Daoy (cell line): ENCODE measurements at places on chromosomes 1 and 21. TPM values are rescaled to one million over a fixed set of nuclear protein-coding genes. Genes with fewer than 3 reads are reported as not detected.

DNA sequence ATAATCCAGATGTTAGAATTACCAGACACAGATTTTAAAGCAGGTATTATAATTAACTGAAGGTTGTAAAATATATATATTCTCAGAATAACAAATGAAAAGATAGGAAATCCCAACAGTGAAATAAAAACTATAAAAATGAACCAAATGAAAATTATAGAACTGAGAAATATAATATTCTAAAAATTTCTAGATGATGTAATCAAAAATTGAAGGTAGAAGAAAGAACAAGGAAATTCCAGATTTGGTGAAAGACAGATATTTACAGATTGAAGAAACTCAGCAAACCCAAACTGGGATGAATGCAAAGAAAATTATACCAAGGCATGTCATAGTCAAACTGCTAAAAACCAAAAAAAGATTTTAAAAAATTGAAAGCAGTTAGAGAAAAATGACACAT lies 729.4 kb downstream of the MATN1 start:
- DNase-seq: no peak

Gene DTL
- 28.7 and 37.0 TPM in 2 replicates for total RNA-seq

Gene C4BPA
- not detected in 2 replicates for total RNA-seq

DNA sequence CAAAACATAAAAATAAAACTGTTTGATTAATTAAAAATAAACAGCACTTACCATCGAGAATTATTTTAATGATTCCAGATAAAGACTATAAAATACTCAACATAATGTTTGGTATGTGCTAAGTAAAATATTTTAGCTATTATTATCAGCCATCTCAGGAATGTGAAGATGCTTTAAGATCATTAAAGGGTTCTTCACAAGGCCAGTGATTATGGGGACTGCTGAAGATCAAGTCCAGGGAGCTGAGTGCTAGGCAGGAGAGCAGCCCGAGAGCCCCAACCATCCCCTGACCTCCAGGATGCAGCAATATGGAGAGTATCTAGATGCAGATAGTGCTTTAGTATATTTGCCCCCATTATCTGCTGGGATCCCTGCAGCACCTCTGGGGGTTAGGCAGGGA lies 4.6 kb upstream of the TACSTD2 start:
- no peak for DNase-seq

GRCh38 chr1:201827321-201828216 lies 1.4 kb upstream of the IPO9 start:
- DNase-seq: no peak

DNA sequence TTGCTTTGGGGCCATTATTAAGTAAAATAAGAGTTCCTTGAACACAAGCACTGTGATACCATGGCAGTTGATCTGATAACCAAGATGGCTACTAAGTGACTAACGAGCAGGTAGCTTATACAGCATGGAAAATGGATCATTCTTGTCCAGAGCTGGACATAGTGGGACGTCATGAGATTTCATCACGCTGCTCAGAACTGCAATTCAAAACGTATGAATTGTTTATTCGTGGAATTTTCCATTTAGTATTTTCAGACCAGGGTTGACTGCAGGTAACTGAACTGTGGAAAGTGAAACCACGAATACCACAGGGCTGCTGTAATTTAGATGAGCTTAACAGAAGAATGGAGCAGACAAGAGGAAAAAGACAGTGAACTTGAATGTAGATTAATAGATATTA lies 38.9 kb downstream of the CCDC18 start:
- no peak for DNase-seq

Gene LCE1F
- not detected in 2 replicates for total RNA-seq

- DNase-seq: peak; percentile 97
These were observed 58.8 kb downstream of the TOMM20 start for GRCh38 chr1:235069577-235070563.

Gene MRPL37
- 170 TPM in 2 replicates for total RNA-seq

GRCh38 chr1:234647245-234647644 lies 37.3 kb upstream of the IRF2BP2 start:
- no peak for DNase-seq

DNA sequence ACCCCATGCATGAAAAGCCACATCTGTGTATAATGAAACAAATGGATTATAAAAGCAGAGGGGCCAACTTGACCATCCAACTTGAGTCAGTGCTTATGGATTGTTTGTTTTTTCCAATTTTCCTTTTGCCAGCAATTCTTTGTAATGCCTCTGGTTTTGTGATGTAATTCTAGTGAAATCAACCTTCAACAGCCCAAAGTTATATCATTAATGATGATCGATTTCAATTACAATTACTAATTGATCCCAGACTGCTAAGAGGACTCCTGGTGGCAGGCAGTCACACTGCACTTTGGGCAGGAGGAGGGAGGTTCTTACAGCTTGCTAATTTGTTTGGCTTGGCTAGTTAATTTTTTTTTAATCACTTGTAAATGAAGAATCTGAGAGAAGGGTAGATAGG lies 552.3 kb downstream of the NUF2 start:
- DNase-seq: no peak

Gene KRTAP11-1
- not detected in 2 replicates for total RNA-seq

GRCh38 chr1:11156963-11157362 lies 32.2 kb upstream of the ANGPTL7 start:
- DNase-seq: no peak

DNA sequence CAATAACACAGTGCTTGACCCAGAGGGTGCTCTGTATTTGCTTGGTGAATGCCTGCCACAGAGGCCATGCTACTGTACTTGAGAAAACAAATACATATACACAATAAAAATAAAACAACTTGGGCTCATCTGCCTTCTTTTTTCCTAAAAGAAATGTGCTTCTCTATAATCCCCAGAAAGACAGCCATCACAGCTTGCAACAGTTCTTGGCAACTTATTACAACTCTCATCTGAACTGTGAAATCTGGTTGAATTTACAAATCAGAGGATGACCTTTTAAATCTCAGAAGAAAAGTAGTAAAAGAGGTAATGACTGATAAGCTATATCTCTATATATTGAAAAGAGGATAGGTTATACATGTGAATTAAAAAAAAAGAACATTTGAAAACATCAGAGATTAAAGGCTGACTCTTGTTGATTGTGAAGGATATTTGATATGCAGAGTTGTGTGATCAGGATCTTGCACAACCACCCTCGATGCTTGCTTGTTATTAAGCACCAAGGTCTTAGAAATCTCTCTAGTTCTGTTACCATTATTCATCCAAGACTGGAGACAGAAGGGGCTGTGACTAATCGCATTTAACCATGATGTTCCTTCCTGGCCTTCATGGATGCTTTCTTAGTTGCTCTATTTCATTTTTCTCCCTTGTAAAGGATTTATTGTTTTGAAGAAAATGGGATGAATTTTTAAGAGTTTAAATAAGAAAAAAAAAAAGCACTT lies 213.4 kb downstream of the APP start:
- no peak for DNase-seq

Gene BSND
- total RNA-seq: not detected in 2 replicates

Gene PEX11B
- 17.8 and 21.6 TPM in 2 replicates for total RNA-seq

GRCh38 chr1:29490204-29490934 lies 254.0 kb downstream of the PTPRU start:
- no peak for DNase-seq
